ENCODE measurements at places on chromosomes 1 and 21. TPM values are rescaled to one million over a fixed set of nuclear protein-coding genes. Genes with fewer than 3 reads are reported as not detected.

Gene SPATA21
- not detected for total RNA-seq

Gene TDRD5
- not detected for total RNA-seq

Gene TFF3
- 71.8 TPM for total RNA-seq

Gene COL11A1
- total RNA-seq: not detected

Gene PROK1
- not detected for total RNA-seq

Gene KRTAP22-2
- total RNA-seq: not detected

Gene TRIM67
- 0.03 TPM for total RNA-seq

Gene MNDA
- not detected for total RNA-seq

Gene HAO2
- total RNA-seq: not detected

Gene ERICH3
- total RNA-seq: not detected

- no peak for DNase-seq
Observed at GRCh38 chr1:63622849-63623566, 29.8 kb downstream of the PGM1 start.

GRCh38 chr1:226695335-226695900 lies 43.7 kb downstream of the ITPKB start:
- no peak for DNase-seq

GRCh38 chr1:237640966-237641365 lies 249.8 kb downstream of the ZP4 start:
- no peak for DNase-seq

DNA sequence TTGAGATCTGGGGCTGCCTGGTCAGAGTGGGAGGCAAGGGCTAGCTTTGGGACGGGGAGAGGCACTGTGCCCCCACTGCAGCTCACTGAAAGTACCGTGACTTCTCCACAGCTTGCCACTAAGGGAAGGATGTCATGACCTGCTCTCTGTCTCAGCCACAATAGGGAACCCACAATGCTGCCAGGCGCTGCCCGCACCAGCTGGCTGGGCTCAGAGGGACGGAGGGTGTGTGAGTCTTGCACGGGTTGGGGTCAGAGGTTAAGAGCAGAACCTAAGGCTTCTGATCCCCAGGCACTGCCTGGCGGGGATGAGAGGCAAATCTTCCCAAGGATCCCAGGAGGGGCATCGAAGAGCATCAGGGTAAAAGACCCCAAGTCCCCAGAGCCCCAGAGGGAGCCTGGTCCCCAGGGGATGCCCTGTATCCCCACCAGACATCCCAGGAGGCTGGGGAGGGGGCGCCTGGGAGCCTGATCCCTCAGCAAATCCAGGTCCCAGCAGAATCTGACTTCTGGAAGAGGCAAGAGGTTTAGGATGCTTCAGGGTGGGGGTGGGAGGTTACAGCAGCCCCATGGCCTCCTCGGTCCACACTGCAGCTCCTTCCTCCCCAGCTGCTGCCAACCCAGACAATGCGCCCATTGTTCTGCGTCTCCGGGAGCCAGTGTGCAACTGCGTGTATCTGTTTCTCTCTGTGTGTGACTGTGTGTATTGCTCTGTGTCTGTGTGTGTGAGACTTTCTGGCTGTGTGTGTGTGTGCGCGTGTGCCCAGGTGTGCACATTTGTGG lies 2.0 kb upstream of the MARCKSL1 start:
- DNase-seq: peak; percentile 75

DNA sequence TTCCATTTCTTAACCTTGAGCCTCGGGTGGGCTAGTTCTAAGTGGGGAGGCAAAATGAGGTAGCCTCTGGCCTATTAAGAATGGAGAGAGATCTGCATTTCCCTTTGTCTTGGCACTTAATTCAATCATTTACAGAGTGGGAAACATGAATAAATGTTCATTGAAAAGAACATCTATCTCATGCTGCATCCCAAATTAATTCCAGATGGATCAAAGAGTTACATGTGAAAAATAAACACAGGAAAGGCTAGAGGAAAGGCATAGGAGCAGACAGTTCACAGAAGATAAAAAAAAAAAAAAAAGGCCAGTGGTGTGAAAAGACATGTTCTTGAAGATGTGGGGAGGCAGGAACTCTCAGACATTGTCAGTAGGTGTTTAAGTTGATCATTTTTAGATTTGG lies 35.7 kb upstream of the EPS8L3 start:
- DNase-seq: no peak

- DNase-seq: peak; percentile 20
Observed at GRCh38 chr1:1781526-1781903, 3.2 kb upstream of the NADK start.

DNA sequence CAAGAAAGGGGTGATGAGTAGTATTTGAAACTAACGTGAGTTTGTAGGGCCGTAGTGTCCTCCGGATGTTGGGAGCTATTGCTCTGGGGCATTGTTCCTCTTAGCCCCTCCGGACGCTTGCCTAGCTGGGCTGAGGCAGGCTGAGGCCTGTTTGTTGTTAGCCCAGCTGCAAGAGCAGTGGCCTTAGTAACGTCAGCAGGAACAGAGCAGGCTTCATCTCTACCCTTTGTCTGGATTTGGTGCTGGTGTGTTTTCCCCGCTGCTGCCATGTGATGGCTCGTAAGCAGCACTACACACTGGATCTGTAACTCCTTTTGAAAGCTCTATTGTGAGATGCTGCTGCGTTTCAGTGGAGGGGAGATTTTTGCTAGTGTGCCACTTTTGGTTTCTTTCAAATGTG lies 57.6 kb downstream of the DNM3 start:
- DNase-seq: no peak

DNA sequence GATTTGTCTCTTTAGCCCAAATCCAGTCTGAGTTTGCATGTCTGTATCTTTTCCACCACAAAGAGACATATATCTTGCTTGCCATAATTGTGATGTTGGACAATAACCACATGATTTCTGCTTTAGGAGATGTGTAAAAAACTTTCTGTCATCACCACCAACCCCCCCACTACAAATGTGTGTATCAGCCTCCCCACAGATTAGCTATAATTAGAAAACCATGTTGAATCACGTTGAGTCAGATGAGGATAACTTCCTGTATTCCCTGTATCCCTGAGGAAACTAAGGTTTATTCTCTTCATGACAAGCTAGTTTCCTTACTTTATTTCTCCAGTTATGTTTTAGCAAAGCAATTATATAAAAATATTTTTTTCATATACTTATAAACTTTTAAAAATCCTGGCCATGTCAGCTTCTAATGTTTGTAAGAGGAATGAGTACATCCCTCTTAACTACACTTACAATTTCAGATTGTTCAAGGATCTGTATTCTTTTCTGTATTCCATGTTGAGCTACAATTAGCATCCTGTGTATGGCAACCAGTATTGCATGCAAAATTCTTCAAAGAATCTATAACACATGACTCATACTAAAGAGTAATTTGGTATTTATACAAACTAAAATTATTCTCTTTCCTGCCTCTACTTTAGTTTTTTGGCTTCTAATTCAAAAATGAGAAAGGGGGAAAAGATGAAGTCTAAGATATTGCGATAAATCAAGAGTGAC lies 143.0 kb downstream of the FMN2 start:
- DNase-seq: no peak

GRCh38 chr1:68145418-68146126 lies 86.8 kb downstream of the WLS start:
- DNase-seq: peak; percentile 91

GRCh38 chr1:76562292-76562691 lies 305.0 kb upstream of the ST6GALNAC5 start:
- DNase-seq: no peak

DNA sequence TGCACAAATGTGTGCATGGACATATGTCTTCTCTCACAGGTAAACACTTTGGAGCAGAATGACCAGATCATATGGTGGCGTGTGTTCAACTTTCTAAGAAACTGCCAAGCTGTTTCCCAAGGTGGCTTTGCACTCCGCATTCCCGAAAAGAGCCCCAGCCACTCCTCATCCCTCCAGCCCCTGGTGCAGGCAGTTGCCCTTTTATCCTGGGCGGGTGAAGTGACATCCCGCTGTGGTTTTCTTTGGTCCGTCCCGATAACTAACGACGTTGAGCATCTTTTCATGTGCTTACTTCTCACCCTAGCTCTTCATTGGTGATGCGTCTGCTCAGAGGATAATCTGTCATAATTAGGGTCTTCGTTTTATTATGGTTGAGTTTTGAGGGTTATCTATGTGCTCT lies 612.5 kb downstream of the MATN1 start:
- DNase-seq: no peak

- no peak for DNase-seq
Observed at GRCh38 chr1:226093621-226094020, 31.1 kb downstream of the H3-3A start.

DNA sequence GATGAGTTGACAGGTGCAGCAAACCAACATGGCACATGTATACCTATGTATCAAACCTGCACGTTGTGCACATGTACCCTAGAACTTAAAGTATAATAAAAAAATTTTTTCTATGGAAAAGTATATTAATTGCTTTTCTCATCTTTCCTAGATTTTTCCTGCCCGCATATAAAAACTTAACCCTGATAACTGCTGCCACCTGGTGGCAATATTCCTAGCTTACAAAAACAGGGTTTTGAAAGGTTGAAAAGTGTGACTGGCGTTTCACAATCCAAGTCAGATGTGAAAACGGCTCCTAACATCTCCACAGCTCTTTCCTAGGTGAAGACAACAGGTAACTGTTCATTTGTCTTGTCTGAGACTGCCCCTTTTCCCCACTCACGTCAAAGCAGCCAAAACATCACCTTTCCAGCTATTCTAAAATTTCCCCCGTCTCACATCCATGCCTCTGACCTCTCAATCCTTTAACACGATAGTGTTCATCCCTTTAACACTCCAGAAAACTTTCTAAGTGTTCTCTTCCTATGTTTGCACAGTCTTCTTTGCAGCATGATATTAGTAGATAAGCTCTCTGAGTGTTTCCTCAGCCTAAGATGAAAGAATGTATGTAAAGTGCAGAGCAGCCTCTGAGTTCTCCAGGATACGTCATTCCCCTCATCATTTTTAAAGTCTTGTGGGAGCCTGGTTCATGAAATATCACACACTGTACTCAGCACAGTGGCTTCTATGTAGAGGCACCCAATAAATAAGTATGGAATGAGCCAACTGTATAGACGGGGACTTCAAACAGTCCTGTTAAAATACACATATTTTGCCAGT lies 27.5 kb downstream of the OVGP1 start:
- DNase-seq: peak; percentile 64

GRCh38 chr21:34073749-34074282 lies 438 bp downstream of the MRPS6 start:
- DNase-seq: no peak

- peak; percentile 42 for DNase-seq
Observed at GRCh38 chr1:41482001-41482765, 2.3 kb downstream of the EDN2 start.

- no peak for DNase-seq
Observed at GRCh38 chr1:92184632-92185031, 33.1 kb upstream of the C1orf146 start.

DNA sequence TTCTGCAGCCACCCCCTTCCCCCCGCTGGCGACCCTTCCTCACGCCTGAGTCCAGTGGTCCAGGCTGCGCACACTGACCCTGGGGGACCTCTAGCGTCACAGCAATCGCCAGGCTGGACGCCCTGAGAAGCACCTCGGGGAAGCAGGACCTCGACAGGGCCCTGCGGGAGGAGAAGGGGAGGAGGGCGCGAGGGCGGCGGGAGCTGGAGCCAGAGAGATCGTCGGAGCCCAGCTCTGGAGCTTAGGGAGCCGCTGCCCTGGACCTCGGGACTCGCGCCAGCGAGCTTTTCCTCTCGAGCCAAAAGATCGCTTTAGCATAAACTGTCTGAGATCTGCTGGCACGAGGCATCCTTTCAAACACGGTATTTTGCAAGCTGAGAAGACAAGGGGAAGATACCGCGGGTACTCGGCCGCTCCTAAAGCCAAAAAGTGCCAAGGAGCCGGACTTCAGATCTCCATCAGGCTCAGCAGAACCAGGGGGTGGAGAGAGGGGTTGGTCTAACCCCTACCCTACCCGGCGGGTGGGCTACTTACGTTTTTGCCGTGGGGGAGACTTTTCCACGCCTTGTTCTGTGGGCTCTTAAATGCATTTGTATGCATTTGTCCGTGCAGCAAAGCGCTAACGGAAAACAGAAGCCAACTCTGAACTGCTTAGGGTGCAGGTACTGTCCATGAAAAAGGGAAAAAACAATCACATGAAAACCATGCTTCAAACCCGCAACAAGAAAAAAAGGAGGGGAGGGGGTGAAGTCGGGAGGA lies 586 bp downstream of the COL24A1 start:
- no peak for DNase-seq

- no peak for DNase-seq
Observed at GRCh38 chr1:22830757-22831340, 120.2 kb downstream of the EPHB2 start.

- no peak for DNase-seq
Observed at GRCh38 chr21:46051821-46052675, 45.9 kb upstream of the COL6A2 start.

DNA sequence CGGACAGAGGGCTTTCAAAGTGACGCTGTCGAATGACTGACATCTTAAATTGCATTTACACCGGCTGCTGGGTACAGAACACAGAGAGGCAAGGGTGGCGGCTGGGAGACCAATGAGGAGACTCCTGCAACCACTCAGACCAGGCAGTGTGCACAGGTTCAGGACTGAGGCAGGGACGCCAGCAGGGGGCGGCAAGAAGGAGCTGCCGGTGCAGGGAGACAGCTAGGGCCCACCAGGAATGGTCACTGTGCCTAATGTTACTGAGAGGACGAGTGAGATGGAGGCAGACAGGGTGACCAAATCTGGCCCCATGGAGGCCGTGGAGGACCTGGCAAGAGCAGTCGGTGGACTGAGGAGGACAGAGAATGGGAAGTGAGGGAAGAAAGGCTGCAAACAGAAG lies 23.5 kb downstream of the GLIS1 start:
- peak; percentile 20 for DNase-seq
